ENCODE measurements at places on chromosomes 3 and 15.

DNA sequence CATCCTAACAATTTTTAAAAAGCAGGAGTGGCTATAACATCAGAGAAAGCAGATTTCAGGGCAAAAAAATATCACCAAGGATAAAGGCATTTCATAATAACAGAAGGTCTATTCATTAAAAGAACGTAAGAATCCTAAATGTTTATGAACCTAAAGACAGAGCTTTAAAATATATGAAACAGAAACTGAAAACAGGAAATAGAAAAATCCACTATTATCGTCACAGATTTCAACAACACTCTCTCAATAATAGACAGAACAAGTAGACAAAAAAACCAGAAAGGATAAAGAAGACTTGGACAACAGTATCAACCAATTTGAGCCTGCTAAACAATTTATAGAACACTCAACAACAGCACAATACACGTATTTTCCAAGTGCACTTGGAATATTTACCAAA lies 71.4 kb downstream of the FBXL22 start:
- peak; percentile 12 for DNase-seq

DNA sequence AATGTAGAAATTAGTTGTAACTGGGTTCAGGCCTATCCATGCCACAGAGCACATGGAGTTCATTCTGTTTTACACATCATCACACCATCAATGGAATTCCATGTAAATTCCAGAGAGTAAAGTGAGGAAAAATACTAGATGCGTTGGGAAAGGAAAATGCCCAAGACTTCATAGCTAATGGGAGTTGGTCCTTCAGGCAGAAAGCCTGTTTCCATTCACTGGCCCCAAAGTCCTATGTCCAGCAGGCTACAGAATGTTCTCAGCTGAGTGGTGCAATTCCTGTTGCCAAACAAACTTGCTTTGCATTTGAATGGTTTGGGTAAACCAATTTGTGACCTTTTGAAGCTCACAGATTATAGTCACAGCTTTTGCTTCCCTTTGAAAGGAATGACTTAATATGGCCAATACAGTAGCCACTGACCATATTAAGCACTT lies 164.6 kb upstream of the PFN2 start:
- no peak for DNase-seq

- DNase-seq = no peak
Observed at GRCh38 chr3:110644203-110644602, 427.4 kb upstream of the NECTIN3 start.

GRCh38 chr3:9701006-9701405 lies 2.6 kb upstream of the CPNE9 start:
- no peak for DNase-seq

DNA sequence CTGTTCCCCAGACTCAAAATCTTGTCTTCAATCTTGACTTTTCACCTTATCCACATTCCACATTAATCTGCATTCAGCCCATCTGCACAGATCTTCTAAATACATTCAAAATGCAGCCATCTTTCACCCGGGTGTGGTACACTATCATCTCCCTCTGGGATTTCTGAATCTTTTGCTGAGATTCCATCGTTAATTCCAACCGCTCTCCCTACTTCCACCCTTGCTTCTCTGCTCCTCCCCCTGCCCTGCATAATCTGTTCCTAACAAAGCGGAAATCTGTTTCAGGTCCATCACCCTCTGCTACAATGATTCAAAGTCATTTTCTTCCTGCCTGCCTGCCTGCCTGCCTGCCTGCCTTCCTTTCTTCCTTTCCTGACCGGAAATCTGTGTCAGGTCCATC lies 7.9 kb upstream of the GOLGA8B start:
- DNase-seq = no peak

DNA sequence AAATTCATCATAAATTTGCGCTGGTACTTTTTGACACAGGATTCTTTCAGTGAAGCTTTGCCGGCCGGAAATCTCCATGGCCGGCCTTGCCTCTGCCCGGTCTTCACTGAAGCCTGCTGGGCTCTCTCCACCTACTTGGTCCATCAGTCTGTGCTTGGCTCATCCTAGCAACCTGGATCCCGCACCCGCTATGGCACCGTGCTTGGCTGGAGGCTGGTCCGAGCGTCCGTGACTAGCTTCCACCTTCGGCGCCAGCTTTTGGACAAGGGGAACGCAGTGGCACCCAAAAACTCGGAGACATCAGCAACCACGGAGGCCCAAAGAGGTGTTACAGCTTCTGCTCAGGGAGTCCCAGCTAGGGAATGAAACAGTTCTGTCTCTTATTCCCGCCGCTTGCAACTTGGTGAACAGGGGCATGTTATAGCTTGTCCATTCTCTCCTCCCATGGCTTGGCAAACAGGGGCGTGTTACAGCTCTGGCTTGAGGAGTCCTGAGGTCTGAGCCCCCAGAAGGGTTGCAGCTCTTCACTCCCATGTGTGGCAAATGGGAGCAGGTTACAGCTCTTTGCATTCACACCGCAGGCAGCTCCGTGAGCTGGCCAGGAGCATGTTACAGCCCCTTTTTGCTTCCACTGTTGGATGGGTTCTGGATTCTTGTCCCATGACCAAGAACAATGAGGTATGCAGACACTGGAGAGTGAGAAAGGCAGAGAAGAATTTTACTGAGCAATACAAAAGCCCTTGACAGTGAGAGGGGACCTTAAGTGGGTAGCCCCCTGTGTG lies 204.2 kb downstream of the DIPK2A start:
- DNase-seq = no peak

DNA sequence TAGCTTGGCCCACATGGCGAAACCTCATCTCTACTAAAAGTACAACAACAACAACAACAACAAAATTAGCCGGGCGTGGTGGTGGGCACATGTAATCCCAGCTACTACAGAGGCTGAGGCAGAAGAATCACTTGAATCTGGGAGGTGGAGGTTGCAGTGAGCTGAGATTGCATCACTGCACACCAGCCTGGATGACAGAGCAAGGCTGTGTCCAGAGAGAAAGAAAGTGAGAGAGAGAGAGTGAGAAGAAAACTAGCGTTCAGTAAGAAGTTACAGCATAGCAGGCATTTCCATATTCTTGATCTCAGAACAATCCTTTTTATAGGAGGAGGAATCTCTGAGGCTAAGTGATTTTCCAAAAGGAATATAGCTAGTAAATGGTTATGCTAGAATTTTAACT lies 1076.1 kb downstream of the AGBL1 start:
- no peak for DNase-seq

DNA sequence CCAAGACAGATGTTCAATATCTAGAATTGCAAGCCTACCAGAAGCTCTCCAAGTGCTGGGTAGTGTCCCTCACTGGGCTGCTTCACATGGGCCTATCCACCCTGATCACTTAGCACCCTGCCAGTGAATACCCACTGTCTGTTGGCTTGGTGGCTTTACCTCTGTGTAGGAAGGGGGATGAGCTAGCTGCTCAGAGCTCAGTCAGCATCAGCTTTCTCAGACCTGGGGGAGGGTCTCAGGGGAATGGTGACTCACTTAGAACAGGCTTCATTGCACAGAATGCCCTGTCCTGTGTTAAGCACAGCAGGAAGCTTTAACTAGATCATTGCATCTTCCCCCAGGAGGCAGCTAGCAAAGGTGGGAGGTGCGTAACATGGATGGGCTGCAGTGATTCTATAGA lies 209.8 kb downstream of the PDCD6IP start:
- no peak for DNase-seq

DNA sequence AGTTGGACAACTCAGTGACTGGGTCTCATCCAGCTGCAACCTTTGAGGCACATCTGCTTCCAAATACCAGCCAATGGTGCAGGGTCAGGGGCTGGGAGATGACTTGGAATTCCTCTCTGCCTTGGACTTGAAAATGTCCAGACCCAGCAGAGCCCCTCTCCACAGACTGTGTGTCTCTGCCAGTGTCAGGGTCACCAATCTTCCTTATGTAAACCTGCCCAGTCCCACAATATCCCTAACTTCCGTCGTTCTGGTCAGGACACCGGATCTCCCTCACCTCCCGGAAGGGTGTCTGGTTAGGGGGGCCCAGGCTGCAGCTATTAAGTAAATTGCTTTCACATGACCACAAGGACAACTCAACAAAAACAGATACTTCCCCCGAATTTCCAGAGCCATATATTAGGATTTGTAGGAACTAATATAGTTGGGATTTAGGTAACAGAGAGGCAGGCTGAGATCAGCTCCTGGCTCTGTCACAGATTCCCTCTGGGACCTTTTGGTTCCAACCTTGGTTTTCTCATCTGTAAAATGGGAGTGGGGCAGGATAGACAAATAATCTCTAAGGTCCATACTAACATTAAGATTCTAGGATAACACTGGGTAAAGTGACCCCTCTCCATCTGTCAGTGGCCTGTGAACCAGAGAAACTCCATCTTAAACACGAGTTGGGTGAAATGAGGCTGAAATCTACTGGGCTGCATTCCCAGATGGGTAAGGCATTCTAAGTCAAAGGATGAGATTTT lies 30.8 kb downstream of the IGDCC3 start:
- no peak for DNase-seq

DNA sequence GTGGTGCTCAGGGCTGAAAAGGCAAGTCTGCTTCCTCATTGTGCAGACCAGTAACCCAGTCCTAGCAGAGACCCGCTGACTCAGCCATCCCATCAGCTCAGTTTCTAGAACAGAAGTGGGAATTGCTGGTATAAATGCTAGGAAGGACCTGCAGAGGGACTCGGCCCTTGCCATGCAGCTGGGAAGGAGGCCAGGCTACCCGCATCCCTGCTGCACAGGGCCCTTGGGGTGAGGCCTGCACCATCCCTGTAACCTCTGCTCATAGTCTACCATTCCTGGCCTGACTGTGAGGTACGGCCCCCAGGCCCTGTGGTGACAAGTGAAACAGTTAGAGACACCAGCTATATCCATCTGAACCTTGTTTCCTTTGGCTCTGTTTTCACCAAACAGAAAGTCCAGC lies 23.5 kb downstream of the RAB6B start:
- no peak for DNase-seq

GRCh38 chr15:76433798-76434400 lies 97.3 kb downstream of the ISL2 start:
- no peak for DNase-seq

DNA sequence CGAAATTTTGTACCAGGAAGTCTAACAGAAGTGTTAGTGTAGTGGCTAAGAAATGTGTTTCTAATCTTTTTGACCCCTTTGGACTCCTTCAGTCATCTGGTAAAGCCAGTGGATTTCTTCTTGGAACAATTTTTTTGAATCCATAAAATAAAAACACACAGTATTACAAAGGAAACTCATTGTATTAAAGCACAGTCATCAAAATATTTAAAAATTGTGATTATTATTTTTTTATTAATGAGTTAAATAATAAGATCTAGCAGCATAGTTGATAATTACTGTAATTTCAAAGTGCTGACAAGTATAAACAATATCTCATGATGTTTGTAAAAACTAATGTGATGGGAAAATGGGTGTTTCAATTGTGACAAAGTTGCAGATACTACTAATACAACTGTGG lies 72.2 kb upstream of the LRRC3B start:
- no peak for DNase-seq

- no peak for DNase-seq
Observed at GRCh38 chr3:113535898-113536297, 3.5 kb downstream of the SIDT1 start.

DNA sequence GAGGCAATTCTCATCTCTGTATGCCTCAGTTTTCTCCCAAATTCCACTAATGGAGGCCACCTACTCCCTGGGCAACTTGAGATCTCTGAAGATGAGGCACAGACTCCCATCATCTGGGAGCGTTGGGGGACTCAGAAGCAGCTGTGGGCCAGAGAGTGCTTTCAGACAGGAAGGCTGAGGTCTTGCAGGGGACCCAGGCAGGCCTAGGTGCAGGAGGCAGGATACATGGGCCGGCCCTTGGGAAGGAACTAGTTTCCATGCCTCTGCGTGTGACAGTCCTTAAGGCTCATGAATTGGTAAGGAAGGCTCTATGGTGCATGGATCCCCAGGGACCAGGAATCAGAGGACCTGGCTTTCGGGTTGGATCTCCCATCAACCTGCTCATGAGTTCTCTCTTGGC lies 14.5 kb downstream of the BMF start:
- DNase-seq = no peak

DNA sequence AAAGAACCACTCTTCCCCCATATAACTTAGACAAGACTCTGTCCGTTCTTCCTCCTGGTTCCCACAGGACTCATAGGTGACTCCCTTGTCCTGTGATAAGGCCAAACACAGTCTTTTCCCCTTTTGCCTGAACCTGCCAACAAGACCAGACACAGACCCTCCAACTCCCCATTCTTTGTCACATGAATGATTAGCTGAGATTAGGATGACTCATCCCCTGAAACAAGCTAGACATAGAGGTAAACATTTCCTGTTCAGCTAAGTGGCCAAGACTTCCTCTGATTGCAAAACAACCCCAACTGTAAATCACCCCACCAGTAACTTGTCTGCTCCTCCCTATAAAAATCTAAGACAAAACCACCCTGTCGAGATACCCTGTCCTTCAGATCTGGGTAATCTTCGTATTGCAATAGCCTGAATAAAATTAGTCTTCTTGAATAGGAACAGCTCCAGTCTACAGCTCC lies 11.4 kb upstream of the HTR3E start:
- no peak for DNase-seq

DNA sequence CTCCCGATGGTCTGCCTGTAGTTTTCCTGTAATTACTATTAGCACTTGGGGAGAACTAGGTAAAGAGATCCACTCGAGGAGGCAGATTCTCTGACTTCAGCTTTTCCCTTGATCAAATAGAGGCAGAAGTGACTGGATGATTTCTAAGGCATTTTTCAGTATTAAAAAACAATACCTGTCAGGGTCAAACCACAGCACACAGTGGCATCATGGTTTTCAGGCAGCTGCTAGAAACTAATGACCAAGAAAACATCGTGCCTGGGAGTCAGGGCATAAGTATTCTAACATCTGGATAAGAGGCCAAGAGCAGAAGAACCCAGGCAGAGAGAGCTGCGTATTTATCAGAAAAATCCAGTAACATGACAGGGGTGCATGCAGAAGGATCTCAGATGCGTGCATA lies 419.9 kb downstream of the TUSC7 start:
- no peak for DNase-seq

GRCh38 chr3:195032955-195033354 lies 238.0 kb downstream of the XXYLT1 start:
- no peak for DNase-seq

DNA sequence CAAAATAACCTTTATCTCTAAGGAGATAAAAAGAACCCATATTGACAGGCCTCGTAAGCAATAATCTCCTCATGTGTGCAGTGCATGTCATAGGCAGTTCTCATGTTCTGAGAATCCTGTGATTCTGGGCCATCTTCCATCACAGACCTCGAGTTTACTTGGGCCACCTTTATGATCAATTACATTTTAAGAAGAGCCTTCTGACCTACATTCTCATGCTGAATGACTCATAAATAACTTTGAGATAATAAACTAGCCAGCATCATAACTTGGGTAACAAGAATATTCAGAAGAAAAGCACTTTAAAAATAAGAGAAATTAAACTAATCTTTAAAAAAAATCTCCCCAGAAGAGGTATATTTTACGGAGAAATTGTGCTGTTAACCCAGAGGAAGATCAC lies 310.7 kb upstream of the ZNF717 start:
- DNase-seq = no peak

DNA sequence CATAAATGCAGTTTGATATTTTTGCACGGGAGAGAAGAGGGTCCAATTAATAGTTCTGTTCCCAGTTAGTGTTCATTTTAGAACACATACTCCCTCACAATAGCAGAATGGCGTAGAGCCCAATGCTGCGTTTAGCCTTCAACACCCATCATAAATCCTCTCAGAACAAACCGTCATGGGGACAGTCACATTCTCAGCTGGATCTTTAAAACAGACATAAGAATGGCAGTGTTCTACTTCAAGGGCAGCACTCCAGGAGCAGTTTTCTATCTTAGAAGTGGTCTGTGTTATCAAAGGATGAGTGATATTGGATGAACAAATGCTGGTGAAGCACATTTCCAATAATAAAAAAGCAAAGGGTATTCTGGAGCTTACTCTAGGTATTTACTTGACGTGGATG lies 230.5 kb downstream of the PDZRN3 start:
- no peak for DNase-seq

- DNase-seq = no peak
Observed at GRCh38 chr3:40908612-40909011, 290.7 kb upstream of the CTNNB1 start.
